CD4-positive, alpha-beta T cell treated with Interleukin-6 at 100 ng/mL for 8 hours (primary cell): ENCODE measurements at places on chromosomes 2 and 18.

DNA sequence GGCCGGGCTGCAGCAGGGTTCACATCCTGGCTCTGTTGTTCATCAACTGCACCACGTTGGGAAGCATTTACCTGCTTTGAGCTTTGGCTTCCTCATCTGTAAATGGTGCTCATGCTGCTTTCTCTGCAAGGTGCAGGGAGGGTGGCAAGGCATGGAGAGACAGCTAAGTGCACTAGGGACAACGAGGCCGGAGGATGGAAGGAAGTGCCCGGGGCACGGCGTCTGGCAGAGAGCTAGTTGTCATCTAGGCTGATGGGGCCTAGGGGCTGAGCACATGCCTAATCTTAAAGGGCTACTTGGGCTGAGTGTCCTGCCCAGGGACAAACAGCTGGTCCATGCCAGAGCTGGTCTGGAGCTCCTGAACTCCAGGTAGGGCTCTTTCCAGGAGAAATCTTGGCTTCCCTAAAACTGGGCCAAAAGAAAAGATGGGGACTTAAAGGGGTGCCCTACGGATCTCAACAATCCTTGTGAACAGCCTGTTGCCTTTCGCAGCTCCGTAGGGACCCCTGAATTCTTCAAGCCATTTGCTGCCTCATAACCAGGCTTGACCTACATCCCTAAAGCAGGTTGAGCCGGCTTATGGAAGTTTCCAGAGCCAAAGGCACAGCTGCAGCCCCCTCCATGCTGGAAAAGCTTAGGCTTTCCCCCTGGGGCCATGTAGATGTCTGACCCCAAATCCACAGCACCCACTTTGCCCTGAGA is 130.8 kb downstream of the SMAD7 start:
- DNase-seq: no peak

- no peak for DNase-seq
Measured at GRCh38 chr2:167826906-167827305, 420.5 kb downstream of the STK39 start.

DNA sequence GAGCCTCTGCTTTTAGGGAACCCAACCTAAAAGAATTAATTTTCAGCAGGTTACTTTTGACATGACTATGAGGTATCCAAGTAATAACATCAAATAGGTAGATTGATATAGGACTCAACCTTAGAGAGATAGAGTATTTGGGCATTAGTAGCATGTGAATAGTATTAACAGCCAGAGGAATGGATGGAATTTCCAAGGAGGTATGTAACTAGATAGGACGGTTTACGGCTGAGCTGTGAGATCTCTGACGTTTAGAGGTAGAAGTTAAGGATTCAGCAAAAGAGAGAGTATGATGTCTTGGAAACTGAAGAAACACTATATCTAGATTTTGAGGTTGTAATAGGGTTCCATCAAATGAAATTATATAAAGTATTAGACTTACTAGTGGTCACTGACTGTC is 70.3 kb downstream of the HNMT start:
- DNase-seq: no peak

DNA sequence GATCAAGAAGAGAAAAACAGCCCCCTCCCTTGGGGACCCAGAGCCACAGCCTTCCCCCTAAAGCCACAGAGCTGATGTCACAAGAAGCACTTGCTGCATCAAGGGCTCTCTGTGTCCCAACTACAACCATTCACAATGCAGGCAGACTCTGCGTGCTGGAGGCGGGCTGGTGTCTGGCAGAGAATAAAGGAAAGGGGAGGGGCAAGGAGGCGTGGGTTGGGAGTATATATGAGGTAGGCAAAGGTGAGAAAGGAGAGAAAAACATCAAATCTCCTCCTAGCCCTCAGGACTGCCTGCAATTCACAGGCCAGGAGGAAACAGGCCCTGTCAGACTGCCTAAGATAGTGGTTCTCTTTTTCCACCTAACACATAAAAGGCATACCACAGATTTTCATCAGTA is 48.8 kb upstream of the IHH start:
- DNase-seq: no peak

DNA sequence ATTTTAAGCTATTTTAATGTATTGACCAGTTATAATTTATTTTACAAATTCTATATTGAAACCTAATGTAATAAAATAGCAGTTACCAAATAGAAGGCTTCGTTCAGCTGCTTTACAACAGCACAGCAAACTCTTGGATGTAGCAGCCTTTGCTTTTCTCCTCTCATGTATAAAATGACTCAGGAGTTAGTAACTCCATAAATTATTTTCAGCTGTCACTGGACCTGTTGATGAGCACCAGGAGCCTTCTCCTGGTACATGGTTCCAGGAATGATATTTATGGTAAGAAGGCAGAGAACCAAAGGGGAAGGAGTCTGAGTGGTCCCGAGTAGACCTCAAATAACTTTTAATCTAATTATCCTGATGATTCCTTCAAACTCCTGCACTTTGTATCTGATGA is 256.4 kb upstream of the NETO1 start:
- no peak for DNase-seq

GRCh38 chr2:50006327-50006726 is 852.0 kb upstream of the FSHR start:
- no peak for DNase-seq

- no peak for DNase-seq
Measured at GRCh38 chr2:146978577-146979555, 866.0 kb upstream of the ACVR2A start.

DNA sequence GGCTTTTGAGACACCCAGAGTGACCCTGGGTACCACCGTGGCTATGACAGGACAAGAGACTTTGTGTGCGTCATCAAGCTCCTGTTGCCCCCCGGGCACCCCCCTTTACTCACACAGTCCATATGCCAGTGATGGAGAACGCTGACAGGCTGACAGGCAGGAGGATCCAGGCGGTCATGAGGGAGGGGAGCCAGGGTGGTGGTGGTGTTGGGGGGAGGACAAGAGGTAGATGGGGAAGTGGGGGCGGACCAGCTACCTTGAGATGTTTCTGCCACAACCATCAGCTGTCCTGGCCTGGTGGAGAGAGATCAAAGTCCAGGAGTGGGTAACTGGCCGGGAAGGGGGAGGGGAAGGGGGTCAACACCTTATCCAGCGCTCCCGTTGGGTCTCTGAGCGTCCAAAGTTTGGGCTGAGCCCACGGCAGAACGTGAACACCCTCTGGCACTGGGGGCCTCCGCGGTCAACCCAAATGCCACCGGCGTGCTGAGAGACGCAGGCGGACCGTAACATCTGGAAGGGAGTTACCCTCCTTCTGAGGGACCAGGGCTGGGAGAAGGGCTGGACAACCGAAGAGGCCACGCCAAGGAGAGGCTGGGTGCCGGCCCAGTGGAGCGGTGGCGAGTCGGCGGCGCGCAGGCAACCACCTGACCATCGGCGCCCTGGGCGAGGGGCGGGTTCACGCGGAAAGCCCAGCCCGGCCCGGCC is 575 bp downstream of the TMEM150A start:
- no peak for DNase-seq

GRCh38 chr18:70194227-70194890 is 11.1 kb downstream of the RTTN start:
- DNase-seq: no peak

DNA sequence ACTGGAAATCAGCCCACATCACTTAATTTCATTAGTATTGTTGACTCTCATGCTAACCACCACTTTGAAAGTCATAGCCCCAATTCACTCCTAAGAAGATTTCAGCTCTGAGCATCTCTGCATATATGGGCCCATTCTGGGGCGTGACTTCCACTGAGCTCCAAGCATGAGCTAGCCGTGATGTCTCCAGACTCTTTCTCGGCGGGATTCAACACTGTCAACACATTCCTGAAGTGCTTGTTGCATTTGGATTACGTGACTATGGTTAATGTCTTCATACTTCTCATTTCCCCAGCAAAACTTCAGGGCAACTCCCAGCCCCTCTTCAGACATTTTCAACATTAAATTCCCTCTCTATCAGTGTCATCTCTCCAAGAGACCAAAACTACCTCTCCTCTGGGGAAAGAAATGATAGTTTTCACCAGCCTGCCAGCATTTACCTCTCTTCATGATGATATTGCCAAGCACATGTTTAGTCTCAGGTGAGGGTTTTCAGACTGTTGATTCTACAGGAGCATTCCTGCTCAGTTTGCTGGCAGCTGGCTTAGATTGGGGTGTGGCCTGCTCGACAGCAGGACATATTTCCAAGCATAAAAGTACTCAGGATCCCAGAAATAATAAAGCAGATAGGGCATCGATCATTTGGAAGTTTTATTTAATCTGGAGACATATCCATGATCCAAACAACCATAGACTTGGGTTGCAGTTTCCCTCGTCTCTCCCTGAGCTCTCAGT is 81.7 kb downstream of the FEZ2 start:
- no peak for DNase-seq

GRCh38 chr2:120511536-120511935 is 165.6 kb downstream of the INHBB start:
- no peak for DNase-seq

DNA sequence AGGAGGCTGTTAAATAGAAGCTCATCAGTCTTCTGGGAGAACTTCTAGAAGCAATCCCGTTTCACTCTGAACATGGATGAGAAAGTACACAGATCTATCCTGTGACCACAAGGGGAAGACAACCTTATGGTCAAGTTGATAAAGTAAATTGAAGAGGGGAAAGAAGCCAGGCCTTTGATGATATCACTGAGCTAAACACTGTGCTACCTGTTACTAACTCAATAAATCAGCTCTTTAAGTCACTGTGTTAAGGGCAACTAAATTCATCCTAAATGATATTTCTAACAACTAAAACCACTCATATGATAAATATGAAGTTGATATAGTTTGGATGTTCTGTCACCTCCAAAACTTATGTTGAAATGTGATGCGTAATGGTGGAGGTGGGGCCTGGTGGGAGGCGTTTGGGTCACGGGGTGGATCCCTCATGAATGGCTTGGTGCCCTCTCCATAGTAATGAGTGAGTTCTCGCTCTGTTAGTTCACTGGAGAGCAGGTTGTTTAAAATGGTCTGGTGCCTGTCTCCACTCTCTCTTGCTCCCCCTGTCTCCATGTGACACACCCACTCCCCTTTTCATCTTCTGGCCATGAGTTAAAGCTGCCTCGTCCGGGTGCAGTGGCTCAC is 23.6 kb downstream of the OLA1 start:
- DNase-seq: no peak
